ENCODE measurements at places on chromosomes 1 and 21.

GRCh38 chr1:215710036-215710898, 143.2 kb downstream of the KCTD3 start:
- DNase-seq: peak; percentile 2

- DNase-seq: no peak
Observed at GRCh38 chr1:64019818-64020217, 183.6 kb upstream of the UBE2U start.

GRCh38 chr1:94110021-94110761, 10.8 kb downstream of the ABCA4 start:
- DNase-seq: no peak

DNA sequence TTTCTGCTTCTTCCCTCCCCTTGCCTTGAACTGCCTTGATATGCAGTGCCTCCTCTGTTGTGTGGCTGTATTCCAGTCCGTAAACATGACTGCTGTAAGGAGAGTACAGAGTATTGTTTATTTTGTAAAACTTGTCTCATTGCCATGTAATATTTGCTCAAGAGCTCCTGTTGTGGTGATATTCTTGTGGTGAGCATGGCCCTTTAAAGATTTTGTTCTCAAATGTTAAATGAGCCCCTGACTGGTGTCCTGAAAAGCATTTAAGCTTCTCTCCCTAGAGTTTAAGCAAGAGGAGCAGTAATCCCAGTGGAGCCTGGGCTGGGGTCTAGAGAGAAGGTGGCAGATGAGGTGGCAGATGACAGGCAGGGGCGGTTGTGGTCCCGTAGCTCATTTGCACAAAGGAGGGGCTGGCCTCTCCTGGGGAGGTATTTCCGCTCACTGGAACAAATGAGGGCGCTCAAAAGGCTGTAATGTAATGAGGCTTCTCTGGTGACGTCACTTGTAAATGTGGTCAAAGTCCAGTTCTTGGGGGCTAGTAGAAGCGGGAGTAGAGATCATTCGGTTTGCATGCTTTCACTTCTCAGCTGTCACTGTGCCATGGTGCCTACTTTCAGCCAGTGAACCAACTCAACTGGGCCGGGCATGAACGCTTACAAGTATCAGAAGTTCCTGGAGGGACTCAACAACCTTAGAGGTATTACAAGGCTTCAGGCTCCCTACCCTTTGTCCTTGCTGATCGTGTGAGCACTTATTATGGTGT, 46.0 kb upstream of the MACF1 start:
- no peak for DNase-seq
